Activated T-helper 1 cell treated with anti-CD3 and anti-CD28 coated beads, Interleukin-12 subunit alpha, Interleukin-12 subunit beta, Interleukin-2, Interleukin-4 antibody, amounts not matched to agents 30 ng/mL and 10 ng/mL and 1 ng/mL, durations not matched to agents 14 hours and 24 hours and 36 hours (primary cell): ENCODE measurements at places on chromosomes 4 and X. TPM values are rescaled to one million over a fixed set of nuclear protein-coding genes. Genes with fewer than 3 reads are reported as not detected.

GRCh38 chr4:96407225-96407624, 567.3 kb downstream of the PDHA2 start:
- no peaks in the 10 kb centered on the region for H3K27me3 ChIP-seq
- no peaks in the 10 kb centered on the region for H3K4me1 ChIP-seq
- H3K27ac ChIP-seq, result no peak overlapping the region
- no peak overlapping the region for H3K4me3 ChIP-seq
- DNase-seq, result no peak

- H3K27ac ChIP-seq, result no peak overlapping the region
- DNase-seq, result no peak
- H3K36me3 ChIP-seq, result peaks cover 2% of the 10 kb centered on the region
- H3K4me3 ChIP-seq, result no peak overlapping the region
- H3K27me3 ChIP-seq, result peaks cover 22% of the 10 kb centered on the region
These were observed 1.9 kb upstream of the SCML1 start for GRCh38 chrX:17735406-17735805.

DNA sequence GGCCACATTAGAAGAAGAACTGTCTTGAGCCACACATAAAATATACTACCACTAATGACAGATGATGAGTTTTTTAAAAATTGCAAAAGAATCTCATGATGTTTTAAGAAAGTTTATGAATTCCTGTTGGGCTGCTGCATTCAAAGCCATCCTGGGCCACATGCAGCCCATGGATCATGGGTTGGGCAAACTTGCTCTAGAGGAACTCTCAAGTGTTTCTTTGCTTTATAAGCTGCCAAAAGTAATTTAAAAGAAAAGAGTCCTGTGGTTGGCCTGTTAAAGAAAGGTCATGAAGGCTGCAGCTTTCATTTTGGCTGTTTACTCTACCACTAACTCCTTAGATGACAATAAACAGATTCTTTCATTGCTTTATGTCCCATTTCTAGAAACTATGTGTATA, 218.2 kb downstream of the SCFD2 start:
- H3K36me3 ChIP-seq, result peaks cover 10% of the 10 kb centered on the region
- no peak for DNase-seq
- no peaks in the 10 kb centered on the region for H3K27me3 ChIP-seq
- H3K4me1 ChIP-seq, result peaks cover 5% of the 10 kb centered on the region
- no peak overlapping the region for H3K27ac ChIP-seq

- H3K4me3 ChIP-seq, result no peak overlapping the region
- H3K27me3 ChIP-seq, result no peaks in the 10 kb centered on the region
- no peak overlapping the region for H3K27ac ChIP-seq
- no peaks in the 10 kb centered on the region for H3K36me3 ChIP-seq
- DNase-seq, result no peak
These were observed 693.6 kb upstream of the HS3ST1 start for GRCh38 chr4:12122316-12122715.

CCNQ gene
- total RNA-seq, result 28.0 and 29.3 TPM in 2 replicates
